ENCODE measurements at places on chromosomes 7 and 10.
A peak's percentile ranks its signal among the peaks of the same experiment; 100 is the strongest.

DNA sequence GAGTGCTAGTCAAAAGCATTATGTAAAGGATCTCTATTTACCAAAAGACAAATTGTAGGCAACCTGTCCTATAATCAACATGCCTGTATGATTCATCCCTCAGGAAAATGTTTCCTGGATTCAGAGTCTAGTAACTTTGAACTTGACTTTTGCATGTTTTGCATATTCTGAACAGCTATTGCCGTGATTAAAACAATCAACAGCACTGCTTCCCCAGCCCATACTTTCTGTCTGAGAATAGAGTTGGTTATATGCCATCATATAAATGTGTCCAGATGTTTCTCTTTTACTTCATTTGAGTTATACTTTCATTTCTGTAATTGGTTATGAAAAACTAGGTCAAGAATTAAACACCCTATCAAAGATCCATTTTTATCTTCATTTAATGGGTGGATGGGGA is 83.5 kb downstream of the ZMYND11 start:
- no peak for DNase-seq

- DNase-seq, result no peak
Measured at GRCh38 chr7:80791509-80791929, 127.3 kb downstream of the SEMA3C start.

- DNase-seq, result no peak
Measured at GRCh38 chr7:73742338-73742752, 3.7 kb upstream of the ABHD11 start.

DNA sequence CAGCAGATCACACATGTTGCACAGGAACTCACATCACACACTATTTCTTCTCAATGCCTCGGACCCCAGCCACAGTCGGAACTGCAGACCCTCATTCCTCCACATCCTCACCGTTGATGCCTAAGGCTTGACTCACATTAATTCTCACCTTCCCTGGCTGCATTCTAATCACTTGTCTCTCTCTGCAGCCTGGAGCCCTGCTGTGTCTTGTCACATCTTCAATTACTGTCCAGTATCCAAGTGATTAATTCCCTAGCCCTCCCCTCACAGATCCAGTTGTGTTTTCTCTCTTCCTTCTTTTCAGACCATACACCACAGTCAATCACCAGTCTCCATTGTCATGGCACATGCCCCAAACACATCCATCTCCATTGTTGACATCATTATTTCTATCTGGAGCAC is 592.4 kb upstream of the IGFBP3 start:
- no peak for DNase-seq

DNA sequence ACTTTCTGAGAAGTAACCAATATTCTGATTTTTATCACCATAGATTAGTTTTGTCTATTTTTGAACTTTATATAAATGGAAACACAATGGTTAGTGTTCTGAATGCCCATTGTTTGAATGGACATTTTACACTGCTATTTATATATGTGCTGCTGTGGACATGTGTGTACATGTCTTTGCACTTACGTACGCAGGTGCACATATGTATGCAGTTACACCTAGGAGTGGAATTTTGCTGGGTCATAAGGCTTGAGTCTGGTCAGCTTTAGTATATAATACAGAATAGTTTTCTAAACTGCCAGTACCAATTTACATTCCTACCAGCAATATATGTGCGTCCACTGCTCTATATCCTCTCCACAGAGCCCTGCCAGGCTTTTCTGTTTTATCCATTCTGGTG is 24.5 kb upstream of the ZEB1 start:
- DNase-seq, result no peak

DNA sequence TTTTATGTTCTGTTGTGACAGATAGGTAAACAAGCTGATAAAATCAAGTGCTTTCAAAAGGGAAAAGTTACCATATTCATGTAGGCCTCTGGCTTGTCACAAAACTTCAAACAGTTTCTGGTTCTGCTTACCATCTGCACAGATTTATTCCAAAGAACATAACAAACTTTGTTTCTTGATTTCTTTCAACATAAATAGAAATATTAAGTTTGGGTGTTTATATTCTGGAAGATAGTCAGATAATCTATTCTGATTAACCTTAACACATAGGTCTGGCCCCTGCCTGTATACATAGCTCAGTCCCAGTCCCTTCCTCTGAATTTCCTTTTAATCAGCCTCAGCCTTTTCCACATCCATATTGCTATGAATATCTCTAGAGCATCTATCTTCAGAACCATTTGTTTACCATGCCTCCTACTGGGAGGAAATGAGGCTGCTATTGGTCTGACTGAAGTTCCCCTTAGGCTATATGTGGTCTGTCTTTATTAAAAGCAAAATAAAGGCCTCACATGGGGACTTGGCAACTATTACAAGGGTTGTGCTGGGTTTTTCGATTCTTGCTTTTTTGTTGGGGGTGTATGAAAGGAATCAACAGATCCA is 319.0 kb downstream of the HPSE2 start:
- DNase-seq, result no peak

DNA sequence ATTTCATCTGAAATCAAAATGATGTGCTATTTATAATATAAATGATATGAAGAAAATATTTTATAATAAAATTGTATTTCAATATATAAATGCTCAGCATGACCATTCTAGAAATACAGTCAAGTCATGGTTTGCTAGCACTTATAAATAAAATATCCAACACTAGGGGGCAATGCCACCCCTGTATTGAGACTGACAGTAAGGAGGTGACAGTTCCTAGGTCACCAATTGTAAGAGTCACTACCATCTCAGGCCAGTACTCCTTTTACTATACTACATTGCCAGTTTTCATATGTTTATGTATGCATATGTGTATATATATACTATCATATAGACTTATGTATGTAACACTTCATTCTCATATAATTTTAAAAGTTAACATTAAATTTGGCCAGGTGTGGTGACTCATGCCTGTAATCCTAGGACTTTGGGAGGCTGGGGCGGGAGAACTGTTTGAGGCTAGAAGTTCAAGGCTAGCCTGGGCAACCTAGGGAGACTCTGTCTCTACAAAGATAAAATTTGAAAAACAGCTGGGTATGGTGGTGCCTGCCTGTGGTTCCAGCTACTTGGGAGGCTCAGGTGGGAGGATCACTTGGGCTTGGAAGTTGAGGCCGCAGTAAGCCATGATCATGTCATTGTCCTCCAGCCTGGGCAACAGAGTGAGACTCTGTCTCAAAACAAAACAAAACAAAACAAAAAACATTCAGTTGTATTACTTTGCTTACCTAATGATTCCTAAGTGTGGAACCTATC is 2.4 kb upstream of the CNOT4 start:
- peak; percentile 50 for DNase-seq

- DNase-seq, result no peak
Measured at GRCh38 chr10:6570893-6571292, 9.2 kb downstream of the PRKCQ start.

- DNase-seq, result no peak
Measured at GRCh38 chr10:3765146-3765545, 19.9 kb downstream of the KLF6 start.

GRCh38 chr10:14573666-14574261 is 200.9 kb downstream of the FAM107B start:
- DNase-seq, result no peak

- DNase-seq, result no peak
Measured at GRCh38 chr10:121405549-121405948, 192.7 kb downstream of the FGFR2 start.

DNA sequence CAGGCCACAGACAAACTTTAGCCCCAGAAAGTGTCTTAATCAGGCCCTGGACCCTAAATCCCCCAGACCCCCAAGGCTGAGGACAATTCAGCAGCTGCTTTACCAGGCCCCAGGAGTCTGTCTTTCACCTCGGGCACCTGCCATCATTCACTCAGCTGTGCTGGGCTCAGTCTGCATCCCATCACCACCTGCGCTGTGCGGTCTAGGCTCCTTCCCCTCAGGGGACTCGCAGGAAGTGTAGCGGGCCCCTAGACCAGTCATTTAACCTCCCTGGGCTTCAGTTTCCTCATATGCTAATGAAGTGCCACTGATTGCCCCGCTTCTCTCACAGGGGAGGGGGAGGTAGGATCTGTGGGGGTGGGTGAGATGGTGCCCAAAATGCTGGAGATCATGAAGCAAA is 76.4 kb upstream of the ZMIZ1 start:
- DNase-seq, result no peak

DNA sequence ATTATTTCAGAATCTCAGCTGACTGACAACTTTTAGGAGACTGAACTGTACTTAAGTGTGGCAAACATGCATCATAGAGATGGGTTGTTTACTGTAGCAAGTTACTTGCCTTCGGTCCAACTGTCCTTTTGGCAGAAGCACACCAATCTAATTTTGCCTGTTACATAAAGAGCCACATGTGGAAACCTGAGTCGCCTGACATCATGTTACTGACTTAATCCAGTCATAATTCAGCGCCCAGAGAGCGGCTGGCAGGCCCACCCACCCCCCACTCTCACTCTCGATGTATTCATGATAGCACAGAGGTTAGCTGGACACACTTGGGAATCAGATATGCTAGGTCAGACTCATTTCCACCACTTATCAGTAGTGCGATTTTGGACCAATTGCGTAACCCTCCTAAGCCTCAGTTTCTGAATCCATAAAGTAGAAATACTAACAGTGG is 57.3 kb upstream of the CAPZA2 start:
- peak; percentile 39 for DNase-seq

GRCh38 chr10:49173853-49174252 is 14.3 kb downstream of the TMEM273 start:
- no peak for DNase-seq

GRCh38 chr10:104306897-104307296 is 31.4 kb downstream of the ITPRIP start:
- DNase-seq, result no peak

DNA sequence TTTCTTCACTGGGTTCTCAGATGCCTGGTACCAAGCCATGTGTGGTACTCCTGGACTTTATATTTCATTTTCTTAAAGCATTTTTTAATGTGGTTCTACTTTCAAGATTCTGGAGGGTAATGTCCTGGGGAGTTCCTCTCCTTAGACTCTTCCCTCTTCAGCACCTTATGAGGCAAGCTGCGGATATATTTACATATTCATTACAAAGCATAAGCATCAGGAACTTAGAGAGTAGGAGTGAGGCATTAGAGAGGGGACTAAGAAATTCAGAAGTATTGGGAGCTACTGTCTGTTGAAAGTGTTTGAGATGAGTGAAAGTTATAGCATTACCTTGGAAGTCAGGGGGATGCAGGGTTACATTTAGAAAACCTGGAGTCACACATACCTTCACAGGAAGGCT is 20.8 kb downstream of the AUTS2 start:
- no peak for DNase-seq

GRCh38 chr7:34160261-34160752 is 255.0 kb downstream of the BMPER start:
- DNase-seq, result no peak

- peak; percentile 52 for DNase-seq
Measured at GRCh38 chr7:115910541-115911164, 119.9 kb downstream of the TFEC start.

- no peak for DNase-seq
Measured at GRCh38 chr7:132377015-132377414, 199.3 kb downstream of the PLXNA4 start.

DNA sequence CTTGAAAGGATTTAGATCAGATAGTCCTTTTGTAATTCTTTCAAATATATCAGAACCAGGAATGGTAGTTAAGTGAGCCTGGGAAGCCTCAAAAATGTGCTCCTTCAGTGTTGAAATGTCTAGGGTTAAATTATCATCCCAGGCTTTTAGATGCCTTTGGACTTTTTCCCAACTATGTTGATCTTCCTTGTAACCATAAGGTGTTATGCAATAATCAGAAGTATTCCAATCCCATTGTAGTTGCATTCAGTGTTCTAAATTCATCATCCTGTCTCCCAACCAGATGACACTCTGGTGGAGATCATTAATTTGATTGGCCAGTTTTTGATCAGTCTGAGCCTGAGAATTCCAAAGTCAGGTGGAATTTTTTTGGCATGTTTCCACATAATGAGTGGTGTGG is 35.1 kb upstream of the AKR1C2 start:
- DNase-seq, result no peak

- DNase-seq, result no peak
Measured at GRCh38 chr10:43138757-43139241, 554 bp downstream of the CSGALNACT2 start.

DNA sequence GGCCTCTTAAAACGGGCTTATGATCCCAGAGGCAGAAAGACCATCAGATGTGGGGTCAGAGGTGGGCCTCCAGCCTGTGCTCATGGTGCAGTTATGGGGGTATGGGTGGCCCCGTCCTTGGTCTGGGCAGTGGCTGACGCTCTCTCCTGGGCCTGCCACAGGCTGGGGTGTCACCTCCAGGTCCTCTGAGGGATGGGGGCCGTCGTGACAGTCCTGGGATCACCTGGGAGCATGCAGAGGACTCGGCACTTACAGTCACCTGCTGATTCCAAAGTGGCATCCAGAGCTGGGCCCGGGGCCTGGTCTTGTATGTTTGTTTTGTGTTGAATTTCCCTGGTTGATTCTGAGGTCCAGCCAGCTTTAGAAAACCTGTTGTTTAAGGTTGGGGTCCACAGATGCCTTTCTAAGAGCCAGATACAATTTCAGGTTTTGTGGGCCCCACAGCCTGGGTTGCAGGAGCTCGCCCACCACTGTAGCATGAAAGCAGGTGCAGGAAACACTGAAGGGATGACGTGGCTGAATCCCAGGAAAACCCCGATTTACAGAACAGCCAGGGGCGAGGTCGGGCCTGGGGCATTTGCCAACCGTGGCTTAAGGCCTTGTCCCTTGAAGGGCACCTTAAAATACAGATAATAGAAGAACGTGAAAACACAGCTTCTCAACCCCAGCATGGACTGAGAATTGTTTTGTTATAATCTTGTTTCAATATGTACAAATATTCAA is 170.7 kb upstream of the PPP2R2D start:
- DNase-seq, result no peak

DNA sequence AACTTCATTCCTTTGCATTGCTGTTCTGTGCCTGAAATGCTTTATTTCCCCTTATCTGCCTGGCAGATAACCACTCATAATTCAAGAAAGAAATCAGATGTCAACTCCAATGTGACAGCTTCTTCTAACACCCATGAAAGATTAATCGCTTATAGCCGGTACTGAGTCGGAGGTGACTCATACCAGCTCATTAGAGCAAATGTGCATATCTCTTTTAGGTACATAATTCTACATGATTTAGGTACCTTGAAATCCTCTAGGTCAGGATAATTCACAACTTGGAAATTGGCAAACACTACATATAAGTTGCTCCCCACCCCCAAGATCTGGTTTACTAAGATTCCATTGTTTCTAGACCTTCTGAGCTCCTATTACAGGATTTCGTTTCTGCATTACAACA is 554.4 kb upstream of the SORCS1 start:
- DNase-seq, result no peak

DNA sequence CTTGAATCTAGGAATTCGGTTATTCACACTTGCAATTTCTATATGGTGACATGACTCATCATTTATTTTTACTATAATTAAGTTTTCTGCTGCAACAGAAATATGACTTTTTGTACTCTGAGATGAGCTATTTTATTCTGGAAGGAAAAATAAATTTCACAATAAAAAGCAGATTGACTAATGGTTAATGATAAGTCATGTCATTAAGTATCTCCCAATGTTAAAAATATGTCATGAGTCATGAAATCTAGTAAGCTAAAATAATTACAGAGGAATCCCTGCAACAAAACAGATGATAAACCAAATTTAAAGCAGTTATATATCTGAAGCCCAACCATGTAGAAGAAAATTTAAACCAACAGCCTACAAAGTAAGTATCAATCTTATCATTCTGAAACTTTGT is 149.2 kb downstream of the CACNA2D1 start:
- DNase-seq, result no peak

- DNase-seq, result no peak
Measured at GRCh38 chr10:76036111-76036940, 604.9 kb downstream of the LRMDA start.
